ENCODE measurements at places on chromosomes 16 and 17.
A peak's percentile ranks its signal among the peaks of the same experiment; 100 is the strongest.

GRCh38 chr17:36510636-36511035, 24.0 kb downstream of the MYO19 start:
- DNase-seq: no peak

DNA sequence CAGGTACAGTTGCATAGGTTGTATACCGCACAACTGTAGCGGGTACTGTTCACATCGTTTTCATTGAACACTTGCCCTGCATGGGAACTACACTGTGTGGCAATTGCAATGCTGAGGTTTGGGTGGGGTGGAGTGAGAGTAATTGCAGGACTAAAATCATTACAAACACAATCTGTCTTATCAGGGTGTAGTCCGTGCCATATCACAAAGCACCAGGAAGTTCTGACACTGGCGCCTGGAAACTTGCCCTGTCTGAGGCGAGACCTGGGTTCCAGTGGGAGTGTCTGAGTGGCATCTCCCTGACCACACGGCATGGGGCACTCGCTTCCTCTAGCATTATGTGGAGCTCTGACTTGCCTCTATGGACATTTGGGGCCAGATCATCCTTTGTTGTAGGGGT, 153.4 kb downstream of the RGS9 start:
- DNase-seq: no peak

DNA sequence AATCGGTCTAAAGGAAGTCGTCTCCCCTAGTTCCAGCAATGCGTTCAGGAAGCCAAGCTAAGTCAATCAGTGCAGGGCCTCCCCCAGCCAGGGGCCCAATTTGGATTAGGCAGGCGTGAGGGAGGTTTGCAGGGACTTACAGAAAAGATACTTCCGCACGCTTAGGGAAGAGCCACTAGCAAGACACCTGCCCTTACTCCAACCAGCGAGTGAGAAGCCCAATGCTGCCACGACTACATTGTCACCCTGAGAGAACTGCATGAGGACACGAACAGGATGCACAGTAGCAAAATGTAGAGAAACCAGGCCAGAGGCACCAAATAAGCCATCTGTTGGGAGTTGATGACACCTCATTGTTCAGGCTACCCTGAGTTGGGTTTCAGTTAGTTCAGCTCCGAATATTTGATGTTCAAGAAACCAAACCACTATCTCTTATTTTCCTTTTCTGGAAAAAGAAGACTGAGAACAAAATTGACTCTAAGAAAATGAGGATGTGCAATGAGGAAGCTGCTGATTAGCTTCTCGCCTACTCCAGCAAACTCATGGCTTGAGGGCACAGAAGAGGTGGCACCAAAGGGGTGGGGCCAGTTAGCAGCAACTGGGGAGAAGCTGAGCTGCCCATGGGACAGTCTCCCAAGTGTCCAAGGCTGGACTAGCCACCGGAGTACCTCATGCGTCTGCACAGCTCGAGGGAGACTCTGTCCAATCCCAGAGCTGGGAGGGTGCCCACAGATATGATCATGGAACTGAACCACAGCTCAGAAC, 29.3 kb downstream of the TK2 start:
- DNase-seq: no peak

DNA sequence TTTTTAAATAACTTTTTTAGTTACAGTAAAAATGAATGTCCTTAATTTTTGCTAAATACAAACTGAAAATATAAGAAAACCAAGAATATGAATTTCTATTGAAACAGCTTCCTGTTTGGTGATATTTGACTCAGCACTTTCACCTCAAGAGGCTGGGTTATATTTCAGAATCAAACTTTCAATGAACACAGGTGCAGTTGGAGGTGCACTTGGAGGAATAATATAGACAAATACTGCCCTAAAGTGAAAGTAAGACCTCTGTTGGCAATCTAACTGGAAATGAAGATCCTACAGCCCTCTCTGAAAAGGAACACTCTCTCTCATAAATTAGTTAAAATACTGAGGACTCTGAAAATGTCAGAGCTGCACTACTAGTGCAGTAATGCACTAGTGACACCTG, 106.2 kb downstream of the BRIP1 start:
- DNase-seq: no peak

- peak; percentile 55 for DNase-seq
These were observed 10.8 kb downstream of the CASKIN2 start for GRCh38 chr17:75504347-75505151.

- peak; percentile 88 for DNase-seq
These were observed 35.1 kb downstream of the IGF2BP1 start for GRCh38 chr17:49031965-49032928.

DNA sequence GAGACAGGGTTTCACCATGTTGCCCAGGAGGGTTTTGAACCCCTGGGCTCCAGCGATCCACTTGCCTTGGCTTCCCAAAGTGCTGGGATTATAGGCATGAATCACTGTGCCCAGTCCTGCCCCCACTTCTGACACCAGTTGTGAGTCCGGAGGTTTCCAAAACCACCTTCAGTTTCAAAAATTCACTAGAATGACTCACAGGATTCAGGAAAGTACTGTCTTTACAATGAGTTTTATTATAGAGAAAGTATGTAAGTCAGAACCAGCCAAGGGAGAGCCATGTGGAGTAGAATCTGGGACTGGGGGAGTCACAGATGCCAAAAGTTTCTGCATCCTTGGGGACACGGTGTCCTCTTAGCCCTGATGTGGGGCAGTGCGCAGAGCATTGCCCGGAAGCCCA, 55.1 kb downstream of the PLD6 start:
- DNase-seq: peak; percentile 72
